RCC 7860 (cell line): ENCODE measurements at places on chromosomes 5 and 9.

- no peak for DNase-seq
Observed at GRCh38 chr5:156981481-156981880, 18.5 kb upstream of the TIMD4 start.

- DNase-seq = no peak
Observed at GRCh38 chr5:142315096-142315900, 9.5 kb downstream of the SPRY4 start.

DNA sequence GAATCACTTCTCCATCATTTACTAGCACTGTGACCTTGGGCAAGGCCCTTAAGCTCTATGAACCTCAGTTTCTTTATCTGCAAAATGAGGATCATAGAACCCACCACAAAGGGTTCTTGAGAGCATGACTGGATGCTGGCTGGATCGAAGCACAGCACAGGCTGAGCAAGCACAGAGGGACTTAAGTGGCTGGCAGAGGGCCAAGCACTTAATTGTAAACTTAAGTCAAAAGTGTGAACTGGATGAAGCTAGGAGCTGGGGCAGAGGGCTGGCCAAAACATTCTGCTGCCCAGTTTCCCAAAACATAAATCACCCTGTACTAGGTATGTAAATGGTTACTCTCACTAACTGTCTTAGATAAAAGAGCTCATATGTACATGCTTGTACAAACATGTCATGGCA is 112.3 kb upstream of the WWC1 start:
- no peak for DNase-seq

- peak; percentile 46 for DNase-seq
Observed at GRCh38 chr5:137393196-137393993, 105.7 kb downstream of the SPOCK1 start.
